ENCODE measurements at places on chromosomes 2 and 18.

GRCh38 chr2:124797049-124797448 lies 772.0 kb downstream of the CNTNAP5 start:
- no peak for DNase-seq

GRCh38 chr18:77119101-77119850 lies 13.3 kb downstream of the MBP start:
- DNase-seq = no peak

GRCh38 chr2:46202453-46202852 lies 94.8 kb upstream of the EPAS1 start:
- DNase-seq = no peak

DNA sequence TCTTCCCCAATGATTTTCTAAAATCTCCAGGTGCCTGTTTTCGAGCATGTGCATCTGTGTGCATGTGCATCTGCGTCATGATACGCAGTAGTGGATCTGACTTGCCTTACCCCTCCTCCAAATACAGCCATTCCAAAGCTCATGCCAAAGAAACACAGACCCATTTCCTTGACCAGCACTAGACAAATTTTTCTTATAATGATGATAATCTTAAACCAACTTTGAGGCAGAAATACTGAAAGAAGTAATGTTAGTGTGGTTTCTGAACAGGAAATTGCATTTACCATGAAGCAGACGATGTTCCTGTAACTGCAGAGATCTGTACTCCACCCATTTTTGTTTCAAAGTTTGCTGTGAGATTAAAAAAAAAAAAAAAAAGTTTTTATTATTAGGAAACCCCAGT lies 25.6 kb downstream of the CYTIP start:
- no peak for DNase-seq

GRCh38 chr18:12328179-12328823 lies 20.3 kb downstream of the TUBB6 start:
- DNase-seq = no peak

DNA sequence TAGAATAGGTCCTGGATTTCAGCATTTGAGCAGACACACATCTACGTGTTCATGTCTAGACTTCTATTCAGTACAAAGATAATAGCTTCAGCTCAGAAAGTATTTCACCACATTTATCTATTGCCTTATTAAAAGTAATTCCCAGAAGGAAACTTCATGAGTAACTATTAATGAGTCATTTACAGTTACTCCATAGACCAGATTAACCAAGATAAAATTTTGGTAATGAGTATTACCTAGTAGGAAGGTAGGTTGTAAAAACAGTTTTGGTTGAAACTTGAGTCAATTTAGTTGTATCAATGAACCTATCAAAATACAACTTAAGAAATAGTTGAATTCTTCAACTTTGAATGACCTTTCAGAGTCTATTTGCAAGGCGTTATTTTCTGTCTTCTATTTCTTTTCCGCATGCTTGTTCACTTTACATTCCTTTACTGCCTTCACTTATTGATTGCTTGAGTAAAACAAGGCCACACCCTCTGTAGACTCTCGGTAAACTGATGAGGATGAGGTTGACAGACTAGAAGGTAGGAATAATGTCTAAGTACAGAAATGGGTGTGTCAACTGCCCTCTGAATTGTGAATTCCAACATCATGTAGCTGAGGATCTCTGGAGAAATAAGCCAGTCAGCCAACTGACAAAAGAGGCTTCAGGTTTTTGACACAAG lies 1165.6 kb upstream of the ZEB2 start:
- no peak for DNase-seq

DNA sequence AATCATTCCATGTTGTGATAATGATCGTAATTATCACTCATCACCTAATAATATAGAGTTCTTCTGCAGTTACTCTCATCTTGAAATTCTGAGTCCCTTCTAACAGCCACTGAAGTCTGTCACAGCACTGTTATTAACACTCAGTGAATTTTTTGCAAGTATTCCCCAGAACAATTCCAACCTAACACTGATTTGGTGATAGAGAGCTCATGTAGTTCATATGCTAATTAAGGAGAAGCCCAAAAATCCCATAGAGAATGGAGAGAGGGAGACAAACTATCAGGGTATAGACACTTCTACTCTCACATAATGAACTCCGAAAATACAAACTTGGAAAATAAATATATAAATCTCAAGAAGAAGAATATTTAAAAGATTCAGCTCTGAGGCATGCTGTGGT lies 1253.4 kb upstream of the NXPH2 start:
- no peak for DNase-seq

GRCh38 chr2:85704038-85704437 lies 9.9 kb downstream of the GNLY start:
- DNase-seq = no peak

- no peak for DNase-seq
These were observed 17.3 kb downstream of the BCL2 start for GRCh38 chr18:63302220-63302619.

DNA sequence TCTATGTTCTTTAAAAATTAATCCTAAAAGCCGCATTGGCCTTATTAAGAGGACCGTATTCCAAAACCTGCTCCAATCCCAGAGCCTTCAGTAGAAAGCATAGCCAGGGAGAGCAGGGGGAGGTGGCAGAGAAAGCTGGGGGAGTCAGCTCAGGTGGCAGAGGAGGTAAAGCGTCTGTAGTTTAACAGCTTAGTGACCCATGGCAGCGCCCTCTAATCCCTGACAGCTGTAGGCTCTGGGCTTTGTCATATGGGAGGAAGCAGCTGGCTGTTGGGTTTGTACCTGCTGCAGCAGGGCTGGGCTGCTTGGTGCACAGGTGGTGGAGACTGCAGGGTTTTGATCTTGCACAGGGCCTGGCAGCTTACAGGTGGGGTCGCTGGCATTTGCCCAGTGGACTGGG lies 50.6 kb downstream of the THNSL2 start:
- peak; percentile 86 for DNase-seq

GRCh38 chr2:234025466-234025865 lies 25.0 kb upstream of the SPP2 start:
- no peak for DNase-seq

- no peak for DNase-seq
These were observed 31.4 kb upstream of the DARS1 start for GRCh38 chr2:136016836-136017235.

DNA sequence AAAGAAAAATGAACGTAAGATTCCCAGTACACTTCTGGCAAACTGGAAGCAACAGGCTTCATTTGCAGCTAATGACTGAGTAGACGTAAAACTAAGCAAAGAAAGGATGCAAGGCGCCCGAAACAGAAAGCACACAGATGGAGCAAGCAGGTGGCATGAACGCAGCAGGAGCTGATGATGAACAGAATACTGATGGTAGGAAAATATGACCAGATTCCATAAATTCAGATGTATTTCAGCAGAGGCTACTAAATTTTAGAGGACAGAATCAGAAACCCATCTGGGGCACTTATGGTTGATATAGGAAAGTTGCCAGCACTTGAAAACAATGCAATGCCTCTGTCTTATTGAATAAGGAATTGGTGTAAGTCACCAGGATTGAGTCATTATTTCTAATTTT lies 658.7 kb upstream of the LINC00305 start:
- DNase-seq = no peak

- DNase-seq = peak; percentile 31
These were observed 79.0 kb downstream of the CCDC150 start for GRCh38 chr2:196718419-196719109.

- DNase-seq = peak; percentile 51
These were observed 30.6 kb downstream of the ORC4 start for GRCh38 chr2:147989809-147990403.

- no peak for DNase-seq
These were observed 152.2 kb downstream of the PID1 start for GRCh38 chr2:229118927-229119326.

DNA sequence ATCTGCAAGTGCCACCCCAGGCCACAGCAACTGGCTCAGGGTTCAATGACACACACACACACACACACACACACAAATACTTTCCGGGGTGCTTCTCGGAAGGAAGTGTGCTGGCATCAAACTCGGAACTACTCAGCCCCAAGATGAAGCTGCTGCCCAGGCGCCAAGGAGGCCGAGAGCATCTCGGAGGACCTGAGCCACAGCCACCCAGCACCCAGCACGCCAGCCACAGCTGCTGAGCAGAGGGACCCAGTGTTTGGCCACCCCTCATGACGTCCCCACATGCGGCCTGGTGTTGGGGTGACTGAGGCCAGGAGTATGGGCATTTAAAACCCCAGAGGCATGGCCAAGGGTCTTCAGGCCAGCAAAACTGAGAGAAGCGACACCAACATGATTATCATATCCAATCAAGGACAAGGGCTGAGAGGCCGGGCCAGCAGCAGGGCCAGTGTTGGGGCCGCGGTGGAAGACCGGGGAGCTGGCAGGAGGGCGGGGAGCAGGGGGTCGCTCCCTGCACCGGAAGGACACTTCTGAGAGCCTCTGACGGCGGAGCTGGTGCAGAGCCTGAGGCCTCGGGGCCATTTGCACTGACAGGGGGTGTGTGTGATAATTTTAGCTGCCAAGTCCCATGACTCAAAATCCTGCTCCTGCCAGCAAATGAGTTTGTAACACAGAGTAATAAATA lies 61.8 kb downstream of the BIN1 start:
- no peak for DNase-seq

DNA sequence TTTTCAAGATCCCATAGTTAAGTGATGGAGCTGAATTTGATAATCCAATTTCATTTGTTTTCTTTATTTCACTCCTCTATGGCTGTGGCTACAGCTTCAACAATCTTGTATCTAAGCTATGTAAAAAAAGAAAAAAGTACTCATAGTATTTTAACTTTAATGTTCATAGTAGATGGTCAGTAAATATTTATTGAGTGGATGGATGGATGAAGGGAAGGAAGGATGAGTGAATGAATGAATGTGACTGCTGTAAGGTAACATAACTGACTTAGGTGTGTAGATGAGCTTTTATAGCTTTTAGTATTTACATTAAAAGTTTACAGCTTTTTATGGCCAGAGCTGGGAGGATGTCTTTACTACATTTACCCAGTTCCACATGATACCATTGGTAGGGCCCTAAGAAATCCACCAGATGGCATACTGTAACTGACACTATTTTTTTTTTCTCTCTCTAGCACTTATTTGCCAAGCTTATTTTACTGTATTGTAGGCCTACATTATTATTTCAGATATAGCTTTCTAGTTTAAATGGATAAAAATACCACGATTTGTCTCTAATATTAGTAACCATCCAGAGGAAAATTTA lies 13.4 kb upstream of the HRH4 start:
- no peak for DNase-seq

DNA sequence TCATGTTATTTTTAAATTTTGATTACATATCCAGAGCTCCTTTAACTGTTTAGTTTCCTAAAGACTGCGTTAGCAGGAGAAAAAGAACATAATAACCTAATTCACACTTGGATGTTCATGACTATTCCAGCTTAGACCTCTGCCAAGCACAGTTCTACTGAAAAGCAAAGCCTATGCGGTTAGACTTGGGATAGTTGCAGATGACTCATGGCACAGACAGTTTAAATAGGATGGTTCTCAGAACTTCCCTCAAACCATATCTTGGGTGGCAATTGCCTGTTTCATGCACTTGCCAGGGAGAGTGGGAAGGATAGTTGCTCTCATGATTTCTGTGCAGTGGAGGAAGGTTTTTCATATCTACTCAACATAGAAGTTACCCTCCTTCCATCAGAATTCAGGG lies 149.7 kb upstream of the KLHL29 start:
- DNase-seq = no peak

- DNase-seq = no peak
These were observed 359.5 kb downstream of the ZNF521 start for GRCh38 chr18:24992491-24992890.

- DNase-seq = no peak
These were observed 2.7 kb upstream of the TGIF1 start for GRCh38 chr18:3447068-3447894.

DNA sequence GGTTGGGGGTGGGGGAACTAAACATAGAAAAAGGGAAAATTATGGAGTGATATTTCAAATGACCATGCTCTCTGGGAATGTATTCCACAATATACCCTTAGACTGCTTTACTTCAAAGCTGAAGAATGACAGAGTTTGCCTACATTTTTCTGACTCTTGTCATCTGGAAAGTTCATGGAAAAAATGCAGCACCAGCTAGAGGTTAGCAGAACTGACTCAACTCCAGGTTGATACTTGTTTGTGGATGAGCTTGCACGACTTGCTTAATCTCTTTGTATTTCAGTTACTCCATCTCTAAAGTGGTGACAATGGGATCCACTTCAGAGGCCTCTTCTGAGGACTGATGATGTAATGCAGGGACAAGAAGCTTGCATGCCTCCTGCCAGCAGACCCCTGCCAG lies 824.0 kb upstream of the ID2 start:
- no peak for DNase-seq

DNA sequence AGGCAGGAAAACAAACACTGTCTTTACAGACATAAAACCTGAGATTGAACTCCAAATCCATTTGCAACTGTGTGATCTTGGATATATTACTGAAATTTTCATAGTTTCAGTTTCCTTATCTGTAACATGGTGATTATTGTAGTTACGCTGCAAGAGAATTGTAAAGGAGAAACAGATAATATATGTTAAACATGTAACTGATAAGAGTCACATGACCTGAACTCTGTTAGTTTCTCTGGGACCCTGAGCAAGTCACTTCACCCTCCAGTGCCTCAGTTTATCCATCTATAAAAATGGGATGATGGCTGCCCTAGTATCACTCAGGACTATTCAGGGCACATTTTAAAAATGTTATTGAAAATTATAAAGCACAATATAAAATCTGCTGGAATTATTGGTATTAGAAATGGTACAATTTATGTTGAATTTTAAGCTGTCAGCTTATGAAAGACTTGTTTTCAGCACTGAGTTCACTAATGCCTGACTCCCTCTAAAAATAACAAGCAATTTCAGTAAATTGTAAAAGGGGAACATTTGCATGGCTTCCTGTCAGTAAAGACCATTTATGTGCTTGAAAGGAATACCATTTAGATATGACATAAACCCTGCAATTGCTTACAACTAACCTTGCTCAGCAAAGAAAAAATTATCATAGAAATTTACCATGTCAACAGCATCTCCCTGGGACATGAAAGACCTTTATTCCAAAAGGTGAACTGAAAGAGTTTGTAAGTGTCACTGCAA lies 393.5 kb downstream of the RAD51AP2 start:
- no peak for DNase-seq

DNA sequence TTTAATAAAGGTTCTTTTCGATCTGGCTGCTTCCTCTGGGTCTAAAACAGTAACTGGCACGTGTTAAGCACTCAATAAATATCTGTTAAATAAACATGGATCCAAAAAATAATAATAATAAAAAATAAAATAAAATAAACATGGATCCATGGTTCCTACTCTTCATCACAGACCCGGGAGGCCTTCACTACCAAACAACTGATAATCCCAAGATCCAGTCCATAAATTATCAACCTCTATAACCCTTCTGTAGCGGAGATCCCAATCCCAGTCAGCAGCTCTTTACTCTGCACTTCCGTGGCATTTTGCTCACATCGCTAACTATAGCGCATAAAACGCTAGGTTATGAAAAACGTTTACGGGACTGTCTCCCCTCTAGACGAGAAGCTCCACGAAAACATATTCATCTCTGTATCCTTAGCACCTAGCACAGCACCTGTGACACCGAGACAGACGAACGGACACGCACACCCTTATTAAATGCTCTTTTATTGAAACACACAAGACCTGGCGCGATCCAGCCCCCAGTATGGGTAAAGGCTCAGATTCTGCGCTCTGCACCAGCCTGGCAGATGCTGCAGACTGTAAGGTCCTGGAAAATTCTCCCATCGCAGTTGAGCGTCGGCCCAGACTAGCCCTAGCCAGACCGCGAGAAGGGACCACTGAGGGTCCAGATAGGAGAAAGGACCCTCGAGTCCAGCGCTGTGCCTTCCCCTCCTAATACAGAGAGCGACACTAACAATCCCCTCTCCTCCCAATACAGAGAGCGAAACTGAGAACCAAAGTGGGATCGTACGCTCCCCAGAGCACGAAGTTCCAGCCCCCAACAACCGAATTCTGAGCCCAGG lies 770 bp downstream of the NBAS start:
- peak; percentile 80 for DNase-seq
